ENCODE measurements at places on chromosomes 4 and X. TPM values are rescaled to one million over a fixed set of nuclear protein-coding genes. Genes with fewer than 3 reads are reported as not detected.

The SLC49A3 gene
- 0.22 TPM for total RNA-seq

The ARHGAP36 gene
- not detected for total RNA-seq

The PCDH10 gene
- not detected for total RNA-seq

The MGARP gene
- total RNA-seq: not detected

The CYP4V2 gene
- total RNA-seq: 12.8 TPM

The SCLT1 gene
- 21.8 TPM for total RNA-seq

The ANXA10 gene
- total RNA-seq: not detected

The ADH7 gene
- total RNA-seq: not detected

The ATP1B4 gene
- total RNA-seq: not detected

DNA sequence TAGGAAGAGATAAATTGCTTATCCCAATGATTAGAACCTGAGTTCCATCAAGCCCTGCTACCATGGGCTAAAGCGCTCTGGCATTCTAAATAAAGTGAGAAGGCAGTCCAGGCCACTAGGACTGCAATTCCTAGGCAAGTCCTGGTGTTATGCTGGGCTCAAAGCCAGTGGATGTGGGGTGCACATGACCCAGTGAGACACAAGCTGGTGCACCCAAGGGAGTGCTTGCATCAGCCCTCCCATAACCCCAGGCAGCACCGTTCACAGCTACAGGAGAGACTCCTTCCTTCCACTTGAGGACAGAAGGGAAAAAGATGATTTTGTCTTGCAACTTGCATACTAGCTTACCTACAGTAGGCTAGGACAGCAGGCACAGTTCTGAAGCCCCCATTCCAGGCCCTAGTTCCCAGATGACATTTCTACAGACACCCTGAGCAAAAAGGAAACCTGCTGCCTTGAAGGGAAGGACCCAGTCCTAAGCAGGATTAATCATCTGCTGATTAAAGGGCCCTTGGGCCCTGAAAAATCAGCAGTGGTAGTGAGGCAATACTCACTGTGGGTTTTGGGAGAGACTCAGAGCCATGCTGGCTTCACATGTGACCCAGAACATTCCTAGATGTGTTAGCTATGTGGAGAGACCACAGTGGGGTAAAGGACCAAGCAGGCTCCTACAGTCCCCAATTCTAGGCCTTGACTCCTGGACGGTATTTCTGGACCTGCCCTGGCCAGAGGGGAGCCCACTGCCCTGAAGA lies 77.8 kb downstream of the KLHL13 start:
- no peak for DNase-seq

- no peak for DNase-seq
Measured at GRCh38 chr4:21806991-21807390, 141.6 kb downstream of the KCNIP4 start.

DNA sequence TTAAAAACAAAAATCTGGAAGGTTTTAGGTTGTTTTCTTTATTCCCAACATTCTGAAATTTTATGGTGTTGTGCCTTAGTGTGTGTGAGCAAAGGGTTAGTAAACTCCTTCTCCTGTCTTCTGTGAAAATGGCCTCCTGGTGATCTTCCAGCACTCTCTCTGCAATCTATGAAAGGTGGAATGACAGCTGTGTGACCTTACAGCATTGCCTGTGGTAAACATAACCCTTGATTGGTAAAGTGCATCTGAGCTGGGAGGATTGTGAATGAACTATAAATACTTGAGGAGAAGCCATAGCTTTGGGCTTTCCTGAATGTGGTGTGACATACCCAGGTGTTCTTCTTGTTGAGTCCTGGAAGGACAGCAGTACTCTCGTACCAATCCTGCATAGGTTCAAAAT lies 10.0 kb downstream of the ART3 start:
- DNase-seq: no peak

DNA sequence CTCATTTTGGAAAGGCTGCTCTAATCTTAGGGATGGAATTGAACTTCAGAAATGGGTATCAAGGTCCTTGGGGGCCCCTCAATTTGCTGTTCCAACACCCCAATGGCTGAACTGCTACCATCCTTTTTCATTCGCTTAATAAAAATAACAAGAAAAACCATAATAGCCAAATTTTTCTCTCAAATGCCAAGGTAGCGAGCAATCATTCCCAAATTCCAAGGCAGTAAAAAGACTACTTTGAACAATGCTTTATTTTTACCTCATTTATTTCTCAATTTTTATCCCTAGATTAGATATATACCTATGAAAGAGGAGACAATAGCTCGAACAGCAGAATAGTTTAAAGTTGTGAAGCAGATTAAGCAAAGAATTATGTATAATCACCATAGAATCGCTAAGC lies 323.4 kb upstream of the SLC7A11 start:
- no peak for DNase-seq

GRCh38 chrX:41382714-41383645 lies 49.0 kb downstream of the DDX3X start:
- DNase-seq: peak; percentile 31

DNA sequence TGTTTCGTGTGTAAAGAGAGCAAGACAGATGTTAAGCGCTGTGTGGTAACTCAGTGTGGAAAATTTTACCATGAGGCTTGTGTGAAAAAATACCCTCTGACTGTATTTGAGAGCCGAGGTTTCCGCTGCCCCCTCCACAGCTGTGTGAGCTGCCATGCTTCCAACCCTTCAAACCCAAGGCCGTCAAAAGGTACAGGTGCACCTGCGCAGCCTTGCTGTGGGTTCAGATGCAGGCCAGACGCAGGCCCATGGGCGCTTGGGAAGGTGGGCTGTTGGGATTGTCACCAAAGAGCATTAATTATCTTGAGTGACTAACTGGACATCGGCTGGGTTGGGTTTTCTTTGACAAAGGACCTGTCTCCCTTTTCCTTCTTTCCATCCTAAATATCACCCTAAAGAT lies 55.4 kb downstream of the NELFA start:
- DNase-seq: no peak

DNA sequence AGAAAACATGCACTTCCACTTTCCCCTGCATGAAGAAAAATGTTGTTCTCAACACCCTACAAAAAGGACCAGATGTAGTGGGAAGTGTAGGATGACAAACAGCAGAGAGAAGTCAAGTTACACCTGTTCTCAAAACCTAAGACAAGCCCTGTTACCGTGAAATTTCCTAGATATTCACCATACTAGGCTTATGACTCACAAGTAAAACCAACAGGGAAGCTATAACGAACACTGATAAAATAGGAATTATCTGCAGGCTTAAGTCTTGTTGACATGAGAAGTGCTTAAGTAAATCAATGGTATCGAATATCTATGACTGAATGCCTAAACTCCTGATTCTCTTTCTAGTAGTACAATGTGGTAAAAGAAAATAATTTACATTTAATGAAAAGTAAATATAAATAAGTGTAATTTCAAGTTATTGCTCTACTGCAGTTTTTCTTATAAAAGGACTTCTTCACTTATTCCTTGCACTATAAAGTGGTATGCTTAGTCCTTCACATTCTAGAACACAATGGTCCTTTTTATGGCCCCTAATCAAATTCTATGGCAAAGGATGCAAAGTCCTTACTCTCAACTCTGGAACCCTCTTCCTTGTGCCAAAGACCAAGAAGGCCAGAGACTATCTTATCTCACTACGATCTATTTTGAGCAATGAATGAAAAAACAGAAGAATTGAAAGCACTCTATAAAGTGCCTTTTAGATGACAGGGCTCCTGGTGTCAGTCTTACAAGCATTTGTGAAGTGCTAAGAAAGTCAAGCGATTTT lies 19.6 kb downstream of the AP1S2 start:
- no peak for DNase-seq

DNA sequence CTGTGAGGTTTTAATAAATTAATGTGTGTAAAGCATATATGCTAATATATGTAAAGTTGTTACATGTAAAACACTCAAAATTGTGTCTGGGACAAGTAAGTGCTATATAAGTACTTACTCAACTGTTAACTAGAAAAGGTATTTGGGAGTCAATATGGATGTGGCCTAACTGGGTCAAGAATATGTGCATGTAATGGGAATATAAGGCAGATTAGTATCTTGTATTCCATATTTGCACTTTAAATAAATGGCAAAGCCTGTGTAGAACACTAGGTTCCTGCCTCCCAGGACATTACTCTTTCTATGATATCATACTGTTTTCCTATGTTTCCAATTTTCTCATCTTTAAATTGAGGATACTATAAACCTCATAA lies 270.6 kb downstream of the FBXO8 start:
- no peak for DNase-seq

GRCh38 chrX:5646818-5647217 lies 581.8 kb downstream of the NLGN4X start:
- DNase-seq: no peak

DNA sequence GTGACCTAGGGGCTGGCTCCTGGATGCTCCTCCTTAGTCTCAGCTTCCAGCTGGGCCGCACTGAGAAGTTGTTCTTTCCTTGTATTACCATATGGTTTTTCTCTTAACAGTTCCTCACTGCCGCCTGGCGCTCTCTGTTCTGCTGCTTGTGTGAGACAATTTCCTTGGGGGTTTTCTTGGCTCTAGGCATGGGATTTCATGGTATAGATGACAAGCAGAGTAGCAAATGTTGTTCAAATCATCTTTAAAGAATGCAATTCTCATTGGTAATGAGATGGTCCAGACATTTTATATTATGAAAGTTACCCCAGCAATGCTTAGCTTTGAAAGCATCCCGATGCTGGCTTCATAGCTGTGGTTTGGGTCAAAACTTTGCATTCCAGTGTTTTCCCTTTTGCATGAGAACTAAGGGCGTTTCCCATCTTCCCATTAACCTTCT lies 37.6 kb downstream of the SEPTIN11 start:
- DNase-seq: no peak

DNA sequence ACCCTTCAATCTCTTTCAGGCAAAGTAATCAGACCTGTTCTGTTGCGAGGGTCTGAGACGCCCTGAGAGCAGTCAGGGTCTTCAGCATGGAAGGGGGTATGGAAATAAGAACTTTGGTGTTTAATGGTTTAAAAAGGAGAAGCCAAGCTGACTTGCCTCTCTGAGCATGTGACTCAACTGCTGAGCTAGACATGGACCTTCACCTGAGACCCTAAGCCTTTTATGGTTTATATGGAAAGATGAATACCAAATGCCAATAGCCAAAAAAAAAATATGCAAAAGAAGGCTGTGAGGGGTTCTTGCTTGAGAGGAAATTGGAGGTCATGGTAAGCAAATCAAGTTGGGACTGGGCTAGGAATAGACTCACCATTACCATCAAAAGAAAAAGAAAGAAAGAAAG lies 30.6 kb downstream of the CHRNA9 start:
- no peak for DNase-seq

GRCh38 chrX:69231903-69232302 lies 66.7 kb upstream of the PJA1 start:
- no peak for DNase-seq

- no peak for DNase-seq
Measured at GRCh38 chr4:176319151-176319703, 539 bp upstream of the SPCS3 start.

DNA sequence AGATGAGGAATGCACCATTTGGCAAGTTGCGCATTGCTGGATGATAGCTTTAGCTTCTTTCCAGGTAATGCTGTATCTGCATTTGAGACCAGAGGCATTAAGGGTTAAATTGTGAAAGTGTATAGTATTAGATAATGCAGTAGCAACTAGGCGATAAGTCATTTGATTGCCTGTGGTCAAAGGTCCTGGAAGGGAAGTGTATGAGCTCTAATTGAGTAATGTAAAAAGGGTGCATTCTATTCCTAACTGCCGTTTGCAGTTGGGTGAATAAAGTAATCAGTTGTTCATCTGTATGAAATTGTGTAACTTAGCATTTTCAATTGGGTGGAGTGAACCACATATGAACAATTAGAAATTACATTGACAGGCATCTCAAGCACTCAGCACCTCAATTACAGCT lies 54.5 kb upstream of the WDR1 start:
- DNase-seq: no peak

DNA sequence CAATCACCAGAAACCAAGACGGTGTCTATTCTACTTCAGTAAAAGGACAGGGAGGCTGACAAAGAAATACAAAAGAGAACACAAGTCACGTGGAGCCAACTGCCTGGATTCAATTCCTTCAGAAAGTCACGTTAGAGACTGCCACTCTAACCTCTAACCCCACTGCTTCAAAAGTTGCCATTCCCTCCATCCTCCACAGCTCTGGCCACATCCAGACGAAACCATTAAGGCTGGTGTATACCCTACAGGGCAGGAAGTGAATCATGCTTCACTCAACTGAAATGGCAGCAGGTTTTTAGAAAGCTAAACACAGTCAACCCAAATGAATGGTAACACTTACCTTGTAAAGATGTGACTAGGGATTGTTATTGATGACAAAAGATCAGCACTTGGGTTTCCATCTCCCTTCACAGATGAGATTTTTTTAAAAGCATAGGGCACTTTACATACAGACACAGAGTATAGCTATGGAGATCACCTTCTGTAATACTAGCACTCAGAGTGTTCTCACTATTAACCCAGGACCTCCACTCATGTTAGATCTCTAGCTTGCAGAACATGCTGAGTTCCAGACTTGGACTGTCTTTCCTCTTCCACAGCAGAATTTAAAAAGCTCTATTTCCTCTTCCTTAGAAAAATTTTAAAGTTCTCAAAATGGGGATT lies 37.4 kb downstream of the MAML3 start:
- DNase-seq: peak; percentile 12

DNA sequence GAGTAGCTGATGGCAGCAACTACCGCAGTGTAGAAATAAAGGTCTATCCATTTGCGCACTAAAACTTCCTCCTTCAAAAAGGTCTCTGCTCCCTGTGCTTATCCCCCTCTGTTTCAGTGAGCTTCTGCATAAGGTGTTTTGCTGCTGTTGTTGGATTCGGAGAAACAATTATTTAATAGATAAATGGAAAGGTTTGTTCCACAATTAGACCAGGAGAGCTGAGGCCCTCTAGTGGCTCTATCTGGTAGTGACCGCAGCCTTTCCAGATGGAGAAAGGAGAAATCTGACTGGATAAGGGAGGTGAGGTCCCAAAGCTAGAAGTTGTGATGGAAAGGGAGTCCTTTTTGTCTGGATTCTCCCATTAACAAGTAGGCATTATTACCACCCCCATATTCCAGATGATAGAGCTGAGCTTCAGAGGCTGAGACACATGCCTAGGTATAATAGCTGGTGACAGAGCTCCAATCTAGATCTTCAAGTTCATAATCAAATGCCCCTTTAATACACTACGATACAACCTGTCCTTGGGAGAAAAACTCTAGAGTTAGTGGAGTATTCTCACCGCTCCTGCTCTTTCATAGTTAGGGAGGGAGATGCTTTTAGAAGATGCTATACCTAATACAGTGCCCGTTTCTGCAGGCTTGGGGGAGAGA lies 5.1 kb upstream of the GABRQ start:
- no peak for DNase-seq

- no peak for DNase-seq
Measured at GRCh38 chr4:133808151-133808550, 393.4 kb downstream of the PABPC4L start.

DNA sequence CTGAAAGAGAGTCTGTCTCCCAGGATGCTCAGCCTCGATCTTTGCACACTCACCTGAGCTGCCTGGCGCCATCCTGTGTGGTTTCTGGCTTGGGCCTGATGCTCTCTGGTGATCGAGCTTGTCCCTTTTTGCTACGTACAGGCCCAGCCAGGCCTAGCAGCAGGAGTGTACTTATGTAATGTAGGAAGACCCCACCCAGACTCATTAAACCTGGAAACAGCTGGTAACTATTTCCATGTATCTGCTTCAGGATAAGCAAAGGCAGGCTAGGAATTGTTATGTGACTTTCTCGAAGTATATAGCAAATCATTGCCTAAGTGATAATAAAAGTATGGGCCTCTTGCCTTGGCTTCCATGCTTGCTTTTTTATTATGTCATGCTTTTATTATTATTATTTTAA lies 18.6 kb upstream of the ARSJ start:
- DNase-seq: no peak

Measured in CD4-positive, alpha-beta T cell (primary cell).